Activated B cell treated with CpG ODN at 0.5 μM for 24 hours (primary cell): ENCODE measurements at places on chromosomes 11 and 22.

GRCh38 chr11:60362241-60362640 is 16.1 kb upstream of the MS4A7 start:
- H3K27ac ChIP-seq, result peak overlapping the region; percentile 46
- H3K4me1 ChIP-seq, result peaks cover 80% of the 10 kb centered on the region
- no peaks in the 10 kb centered on the region for H3K27me3 ChIP-seq
- peak overlapping the region; percentile 17 for H3K4me3 ChIP-seq
- DNase-seq, result no peak

DNA sequence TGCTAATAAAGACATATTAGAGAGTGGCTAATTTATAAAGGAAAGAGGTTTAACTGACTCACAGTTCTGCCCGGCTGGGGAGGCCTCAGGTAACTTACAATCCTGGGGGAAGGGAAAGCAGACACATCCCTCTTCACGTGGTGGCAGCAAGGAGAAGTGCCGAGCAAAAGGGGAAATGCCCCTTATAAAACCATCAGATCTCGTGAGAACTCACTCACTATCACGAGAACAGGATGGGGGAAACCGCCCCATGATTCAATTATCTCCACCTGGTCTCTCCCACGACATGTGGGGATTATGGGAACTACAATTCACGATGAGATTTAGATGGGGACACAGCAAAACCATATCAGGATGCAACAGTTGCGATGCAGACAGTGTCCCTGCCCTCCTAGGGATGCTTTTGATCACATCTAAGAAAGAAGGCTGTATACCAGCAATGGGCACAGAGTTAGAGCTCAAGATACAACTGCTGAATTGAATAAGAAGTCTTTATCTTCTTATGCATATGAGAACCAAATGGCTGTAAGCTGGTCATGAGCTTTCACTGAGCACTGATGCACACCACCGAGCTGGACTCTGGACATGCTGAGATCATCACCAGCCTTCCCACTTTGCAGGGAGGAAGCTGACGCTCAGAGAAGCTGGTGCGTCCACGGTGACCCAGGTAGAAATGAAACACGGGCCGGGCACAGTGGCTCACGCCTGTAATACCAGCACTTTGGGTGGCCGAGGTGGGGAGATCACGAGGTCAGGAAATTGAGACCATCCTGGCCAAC is 255.2 kb downstream of the MN1 start:
- H3K27me3 ChIP-seq, result peaks cover 5% of the 10 kb centered on the region
- H3K27ac ChIP-seq, result no peak overlapping the region
- no peak overlapping the region for H3K4me3 ChIP-seq
- no peaks in the 10 kb centered on the region for H3K4me1 ChIP-seq
- no peak for DNase-seq

- no peaks in the 10 kb centered on the region for H3K27me3 ChIP-seq
- H3K4me1 ChIP-seq, result peaks cover 86% of the 10 kb centered on the region
- peak overlapping the region; percentile 83 for H3K4me3 ChIP-seq
- peaks cover 48% of the 10 kb centered on the region for H3K36me3 ChIP-seq
- H3K27ac ChIP-seq, result peak overlapping the region; percentile 93
Measured at GRCh38 chr22:46767249-46767985, 5.0 kb downstream of the TBC1D22A start.

DNA sequence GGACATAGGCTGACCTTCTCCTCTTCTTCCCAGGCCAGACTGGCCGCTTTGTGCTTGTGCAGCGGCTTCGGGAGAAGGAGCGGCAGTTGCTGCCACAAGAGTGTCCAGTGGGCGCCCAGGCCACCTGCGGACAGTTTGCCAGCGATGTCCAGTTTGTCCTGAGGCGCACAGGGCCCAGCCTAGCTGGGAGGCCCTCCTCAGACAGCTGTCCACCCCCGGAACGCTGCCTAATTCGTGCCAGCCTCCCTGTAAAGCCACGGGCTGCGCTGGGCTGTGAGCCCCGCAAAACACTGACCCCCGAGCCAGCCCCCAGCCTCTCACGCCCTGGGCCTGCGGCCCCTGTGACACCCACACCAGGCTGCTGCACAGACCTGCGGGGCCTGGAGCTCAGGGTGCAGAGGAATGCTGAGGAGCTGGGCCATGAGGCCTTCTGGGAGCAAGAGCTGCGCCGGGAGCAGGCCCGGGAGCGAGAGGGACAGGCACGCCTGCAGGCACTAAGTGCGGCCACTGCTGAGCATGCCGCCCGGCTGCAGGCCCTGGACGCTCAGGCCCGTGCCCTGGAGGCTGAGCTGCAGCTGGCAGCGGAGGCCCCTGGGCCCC is 1.4 kb downstream of the RASSF7 start:
- H3K36me3 ChIP-seq, result peaks cover 5% of the 10 kb centered on the region
- no peak for DNase-seq
- no peak overlapping the region for H3K27ac ChIP-seq
- peaks cover 15% of the 10 kb centered on the region for H3K4me1 ChIP-seq
- peak overlapping the region; percentile 84 for H3K4me3 ChIP-seq
- H3K27me3 ChIP-seq, result no peaks in the 10 kb centered on the region

DNA sequence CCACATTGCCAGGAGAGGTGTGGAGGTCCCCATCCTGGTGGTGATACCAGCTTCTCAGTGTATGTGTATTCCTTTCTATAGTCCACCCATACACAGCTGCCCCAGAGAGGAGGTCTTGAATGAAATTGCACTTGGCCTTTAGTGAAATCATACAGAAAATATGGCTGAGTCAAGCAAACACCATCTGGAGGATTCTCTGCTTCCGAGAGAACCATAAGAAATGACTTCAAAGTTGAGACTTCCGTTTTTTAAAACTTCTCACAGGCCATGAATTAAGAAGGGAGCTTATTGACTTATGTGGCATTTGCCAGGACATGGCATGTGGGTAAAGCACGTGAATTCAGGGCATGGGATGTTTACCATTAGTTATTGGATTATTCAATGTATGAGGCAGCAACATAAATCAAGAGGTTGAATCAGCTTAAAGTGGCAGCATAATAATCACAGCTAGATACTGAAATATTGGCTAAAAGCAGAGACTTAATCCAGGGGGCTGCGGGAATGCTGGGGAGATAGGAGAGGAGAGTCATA is 119.1 kb upstream of the MTNR1B start:
- H3K27ac ChIP-seq, result no peak overlapping the region
- DNase-seq, result no peak
- no peaks in the 10 kb centered on the region for H3K27me3 ChIP-seq
- no peak overlapping the region for H3K4me3 ChIP-seq

GRCh38 chr22:43832393-43833265 is 20.5 kb upstream of the EFCAB6 start:
- H3K4me1 ChIP-seq, result no peaks in the 10 kb centered on the region
- no peak overlapping the region for H3K27ac ChIP-seq
- no peak for DNase-seq
- no peak overlapping the region for H3K4me3 ChIP-seq
- H3K36me3 ChIP-seq, result no peaks in the 10 kb centered on the region
- H3K27me3 ChIP-seq, result peaks cover 6% of the 10 kb centered on the region

GRCh38 chr22:46972901-46973831 is 210.7 kb downstream of the TBC1D22A start:
- no peak for DNase-seq
- H3K27me3 ChIP-seq, result no peaks in the 10 kb centered on the region
- no peak overlapping the region for H3K4me3 ChIP-seq
- H3K36me3 ChIP-seq, result peaks cover 55% of the 10 kb centered on the region
- H3K27ac ChIP-seq, result no peak overlapping the region

DNA sequence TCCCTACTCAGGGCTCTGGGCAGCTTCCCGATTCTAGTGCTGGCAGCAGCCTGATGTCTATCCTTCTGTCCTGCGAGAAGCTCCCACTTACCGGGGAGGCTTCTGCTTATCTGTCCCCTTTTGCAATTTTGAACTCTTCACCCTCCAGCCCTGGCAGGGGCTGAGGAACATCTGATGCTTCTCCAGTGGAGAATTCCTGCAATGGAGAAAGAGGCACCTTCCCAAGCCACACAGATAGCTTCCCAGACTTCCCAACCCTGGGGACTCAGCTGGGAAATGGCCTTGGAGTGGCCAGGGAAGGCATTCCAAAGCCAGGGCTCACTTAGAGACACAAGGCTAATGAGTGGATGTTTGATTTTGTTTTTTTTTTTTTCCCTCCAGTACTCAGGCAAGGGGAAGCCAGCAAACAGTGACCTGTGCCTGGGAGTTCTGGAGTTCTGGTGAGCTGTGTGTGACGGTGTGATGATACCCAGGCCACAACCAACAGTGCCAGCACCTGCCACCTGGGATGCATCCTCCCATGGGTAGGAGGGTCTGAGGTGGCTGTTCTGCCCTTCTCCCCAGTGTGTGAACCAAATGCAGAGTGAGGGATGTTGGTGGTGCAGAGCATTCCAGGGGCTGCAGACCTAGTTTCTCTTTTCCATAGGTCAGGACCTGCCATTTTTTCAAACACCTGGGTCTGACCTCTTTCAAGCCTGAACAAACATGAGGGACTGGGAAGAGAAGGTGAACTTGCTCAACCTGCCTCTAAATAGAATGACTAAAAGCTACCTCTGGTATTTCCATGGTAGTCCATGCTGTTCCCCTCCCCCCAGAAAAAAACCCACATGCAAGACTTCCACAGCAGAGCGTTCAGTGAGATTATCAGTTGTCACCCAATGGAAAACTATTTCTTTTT is 95.1 kb downstream of the CCDC81 start:
- H3K4me1 ChIP-seq, result no peaks in the 10 kb centered on the region
- H3K27me3 ChIP-seq, result no peaks in the 10 kb centered on the region
- no peak for DNase-seq
- H3K4me3 ChIP-seq, result no peak overlapping the region
- no peaks in the 10 kb centered on the region for H3K36me3 ChIP-seq

DNA sequence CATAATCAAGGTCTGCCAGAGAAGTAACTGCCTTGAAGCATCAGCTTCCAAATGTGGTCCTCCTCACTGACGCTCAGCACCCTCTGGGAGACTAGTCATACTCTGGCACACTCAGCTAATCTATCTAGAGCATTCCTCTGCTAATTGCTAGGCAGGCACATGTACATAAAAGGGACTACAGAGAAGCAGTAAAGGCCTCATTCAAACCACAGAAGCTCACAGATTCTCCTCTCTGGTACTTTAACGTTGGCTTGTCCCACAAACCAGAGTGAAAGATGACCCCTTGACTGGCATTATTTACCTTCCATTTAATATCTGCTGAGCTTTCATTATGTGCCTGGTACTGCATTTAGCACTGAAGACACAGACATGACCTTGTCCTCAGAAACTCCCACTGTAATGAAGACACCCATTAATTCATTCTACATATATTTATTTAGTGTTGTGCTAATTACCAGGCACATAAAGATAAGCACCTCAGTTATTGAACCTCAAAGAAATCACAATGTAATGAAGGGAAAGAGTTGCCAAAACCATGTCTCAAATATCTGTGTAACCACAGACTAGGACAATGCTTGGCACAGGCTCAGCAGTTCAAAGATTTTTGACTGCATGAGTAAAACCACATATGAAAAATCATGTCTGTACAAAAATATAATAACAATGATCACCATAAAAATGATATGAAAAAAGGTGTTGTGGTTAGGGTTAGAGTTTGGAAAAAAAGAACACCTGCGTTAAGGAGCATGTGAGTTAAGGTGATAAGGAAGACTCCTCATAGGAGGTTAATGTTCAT is 550.4 kb downstream of the DLG2 start:
- H3K4me1 ChIP-seq, result peaks cover 8% of the 10 kb centered on the region
- no peaks in the 10 kb centered on the region for H3K27me3 ChIP-seq
- H3K4me3 ChIP-seq, result no peak overlapping the region
- no peak overlapping the region for H3K27ac ChIP-seq

GRCh38 chr11:28259177-28259843 is 151.1 kb downstream of the METTL15 start:
- peaks cover 26% of the 10 kb centered on the region for H3K36me3 ChIP-seq
- no peak overlapping the region for H3K27ac ChIP-seq
- no peaks in the 10 kb centered on the region for H3K4me1 ChIP-seq
- H3K27me3 ChIP-seq, result no peaks in the 10 kb centered on the region

GRCh38 chr11:1410366-1411291 is 20.9 kb downstream of the BRSK2 start:
- H3K36me3 ChIP-seq, result no peaks in the 10 kb centered on the region
- no peak overlapping the region for H3K27ac ChIP-seq
- H3K4me3 ChIP-seq, result no peak overlapping the region
- no peaks in the 10 kb centered on the region for H3K4me1 ChIP-seq
- H3K27me3 ChIP-seq, result no peaks in the 10 kb centered on the region

DNA sequence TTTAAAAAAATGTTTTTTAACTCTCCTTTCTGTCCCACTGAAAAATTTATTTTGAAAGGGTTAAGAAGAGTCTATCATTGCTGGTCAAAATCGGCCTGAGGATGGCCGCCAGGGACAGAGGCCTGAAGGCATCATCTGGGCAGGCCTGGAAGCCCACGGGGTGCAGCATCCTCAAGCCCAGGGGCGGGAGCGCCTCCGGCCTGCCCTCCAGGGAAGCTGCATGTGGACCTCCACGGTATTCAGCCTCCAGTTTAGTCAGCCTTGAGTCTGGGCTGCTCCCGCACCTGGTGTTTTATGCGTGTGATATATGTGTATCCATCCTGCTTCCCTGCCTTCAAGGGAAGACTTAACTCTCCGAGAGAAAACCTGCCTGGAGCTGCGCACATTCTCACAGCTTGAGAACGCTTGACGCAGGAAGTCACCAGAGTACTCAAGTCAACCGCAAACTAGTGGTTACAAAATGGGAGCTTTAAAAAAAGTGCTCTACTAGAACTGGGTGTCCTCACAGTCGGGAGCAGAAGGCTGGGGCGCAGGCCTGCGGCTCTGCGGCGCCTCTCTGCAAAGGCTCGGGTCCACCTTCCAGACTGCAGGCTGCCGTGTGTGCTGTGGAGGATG is 13.6 kb upstream of the BID start:
- no peak overlapping the region for H3K4me3 ChIP-seq
- no peak for DNase-seq
- peaks cover 48% of the 10 kb centered on the region for H3K36me3 ChIP-seq
- H3K27ac ChIP-seq, result peak overlapping the region; percentile 59
- no peaks in the 10 kb centered on the region for H3K27me3 ChIP-seq
- H3K4me1 ChIP-seq, result peaks cover 14% of the 10 kb centered on the region

GRCh38 chr11:124070915-124071622 is 29.9 kb upstream of the OR10G7 start:
- peak overlapping the region; percentile 27 for H3K27ac ChIP-seq
- H3K36me3 ChIP-seq, result no peaks in the 10 kb centered on the region
- H3K27me3 ChIP-seq, result peaks cover 9% of the 10 kb centered on the region
- peaks cover 17% of the 10 kb centered on the region for H3K4me1 ChIP-seq

DNA sequence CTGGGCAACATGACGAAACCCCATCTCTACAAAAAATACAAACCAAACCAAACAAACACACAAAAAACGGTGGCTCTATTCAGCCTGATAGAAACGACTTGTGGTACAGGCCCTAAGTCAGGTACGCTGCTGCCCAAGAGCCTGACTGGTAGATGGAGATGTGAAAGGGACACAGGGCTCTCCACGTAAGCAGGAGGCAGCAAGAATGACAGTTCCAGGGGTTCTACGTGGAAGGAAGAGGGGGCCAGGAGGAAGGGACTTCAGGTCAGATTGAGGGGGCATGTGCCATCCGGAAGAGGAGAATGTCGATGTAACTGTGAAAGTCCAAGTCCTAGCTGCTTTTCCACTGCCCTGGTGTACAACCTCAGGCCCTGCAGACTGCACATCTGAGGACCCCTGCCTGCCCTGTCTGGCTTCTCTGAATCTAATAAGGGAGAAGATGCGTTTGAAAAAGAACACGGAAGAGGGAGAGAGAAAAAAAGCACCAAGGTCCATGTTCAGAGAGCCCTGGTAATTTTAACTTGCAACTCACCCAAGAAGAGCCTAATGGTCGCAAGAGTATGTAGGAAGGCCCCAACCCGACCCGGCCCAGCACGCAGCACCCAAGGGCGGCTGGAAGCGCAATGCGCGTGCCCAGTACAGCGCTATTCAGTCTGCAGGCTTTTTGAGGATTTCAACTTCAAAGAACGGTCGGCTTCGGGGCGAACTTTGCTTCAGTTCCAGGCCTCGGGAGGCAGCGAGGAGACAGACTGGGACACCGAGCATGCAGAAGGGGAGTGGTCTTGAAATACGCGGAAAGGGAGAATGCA is 909 bp upstream of the ZNRD2 start:
- peaks cover 23% of the 10 kb centered on the region for H3K36me3 ChIP-seq
- peak overlapping the region; percentile 99 for H3K27ac ChIP-seq
- H3K4me3 ChIP-seq, result peak overlapping the region; percentile 99
- H3K27me3 ChIP-seq, result no peaks in the 10 kb centered on the region
